Prostate gland (tissue), 2 donors: ENCODE measurements at places on chromosomes 4 and X. TPM values are rescaled to one million over a fixed set of nuclear protein-coding genes. Genes with fewer than 3 reads are reported as not detected.

The LRIT3 gene
- 0.27 TPM for total RNA-seq

- DNase-seq = peak; percentile 9
Measured at GRCh38 chrX:130523460-130524394, 121.9 kb downstream of the RBMX2 start.

GRCh38 chr4:101014417-101014816, 332.9 kb downstream of the PPP3CA start:
- no peak for DNase-seq

The SLC16A2 gene
- total RNA-seq = 8.7 TPM

DNA sequence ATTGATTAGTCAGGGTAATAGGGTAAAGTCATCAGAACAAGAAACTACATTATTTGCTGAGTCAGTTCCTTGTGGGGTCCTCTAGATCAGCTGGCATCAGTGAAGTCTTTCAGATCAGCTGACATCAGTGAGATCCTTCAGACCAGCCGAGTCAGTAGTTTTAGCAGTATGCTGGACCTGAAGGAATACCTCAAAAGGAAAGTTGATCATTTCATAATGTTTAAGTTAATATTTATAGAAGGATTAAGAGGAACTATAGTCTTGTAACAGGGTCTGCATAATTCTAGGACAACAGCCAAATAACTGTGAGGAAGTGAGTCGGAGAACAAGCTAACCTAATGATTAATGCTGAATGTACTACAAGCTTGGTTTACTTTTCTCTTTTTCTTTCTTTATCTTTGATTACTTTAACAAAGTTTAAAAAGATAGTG, 958 bp upstream of the UGT2B7 start:
- DNase-seq = no peak

GRCh38 chr4:42015438-42015837, 25.1 kb downstream of the SLC30A9 start:
- no peak for DNase-seq

GRCh38 chr4:183139058-183139750, 40.1 kb downstream of the WWC2 start:
- no peak for DNase-seq

DNA sequence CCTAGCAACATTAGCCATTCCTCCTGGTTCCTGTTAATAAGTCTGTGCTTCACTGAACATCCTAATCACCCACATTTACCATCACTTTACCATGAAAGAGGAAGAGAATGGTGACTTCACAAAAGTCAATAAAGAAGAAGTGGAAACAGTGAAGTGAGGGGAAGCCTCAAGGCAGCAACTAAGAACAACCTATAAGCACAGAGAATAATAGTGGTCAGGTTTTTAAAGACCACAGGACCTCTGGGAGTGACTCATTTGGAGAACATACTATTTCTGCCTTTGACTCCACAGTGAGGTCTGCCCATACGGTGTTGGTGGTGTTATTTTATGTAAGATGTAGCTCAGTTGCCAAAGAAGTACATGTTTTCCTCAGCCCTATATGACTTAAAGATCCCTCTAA, 86.0 kb upstream of the TET2 start:
- no peak for DNase-seq
